Lung microvascular endothelial cell (primary cell): ENCODE measurements at places on chromosomes 1 and 21. TPM values are rescaled to one million over a fixed set of nuclear protein-coding genes. Genes with fewer than 3 reads are reported as not detected.
A peak's percentile ranks its signal among the peaks of the same experiment; 100 is the strongest.

DNA sequence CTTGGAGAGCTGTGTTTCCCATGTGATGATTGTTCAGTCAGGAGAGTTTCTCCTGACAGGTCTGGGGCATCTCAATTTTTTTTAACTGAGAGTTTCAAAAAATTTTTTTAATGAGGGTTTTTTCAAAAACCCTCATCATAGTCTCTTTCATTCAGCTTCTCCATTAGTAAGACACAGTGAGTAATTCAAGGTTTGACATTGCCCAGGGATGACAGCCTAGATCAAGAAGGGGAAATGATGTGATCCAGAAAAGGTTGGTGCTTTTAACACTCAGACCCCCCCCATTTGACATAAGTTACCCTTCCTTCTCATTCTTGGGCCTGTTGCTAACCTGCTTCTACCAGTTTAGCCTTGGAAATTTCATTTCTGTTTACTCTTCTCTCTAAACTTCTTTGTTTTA, 189.4 kb upstream of the HOOK1 start:
- no peak for DNase-seq

DNA sequence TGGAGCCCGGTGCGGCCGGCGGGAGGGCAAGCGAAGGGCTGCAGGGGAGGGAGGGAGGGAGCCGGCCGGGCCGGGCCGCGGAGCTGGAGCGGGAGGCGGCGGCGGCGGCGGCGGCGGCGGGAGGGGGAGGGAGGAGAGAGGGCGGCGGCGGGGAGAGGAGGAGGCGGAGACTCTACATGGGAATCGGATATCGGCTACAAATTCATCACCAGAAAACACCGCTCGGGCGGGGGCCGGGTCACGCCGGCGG, at the start of gene AKT3:
Gene AKT3 (minus strand): TSS at position 42 of the 250 bp plus-strand sequence. CDS start 7,073 bp downstream, outside the sequence.
- peak; percentile 85 for DNase-seq

Gene CELA2B
- total RNA-seq, result not detected in 2 replicates

Gene IBA57
- 4.6 and 8.9 TPM in 2 replicates for total RNA-seq

DNA sequence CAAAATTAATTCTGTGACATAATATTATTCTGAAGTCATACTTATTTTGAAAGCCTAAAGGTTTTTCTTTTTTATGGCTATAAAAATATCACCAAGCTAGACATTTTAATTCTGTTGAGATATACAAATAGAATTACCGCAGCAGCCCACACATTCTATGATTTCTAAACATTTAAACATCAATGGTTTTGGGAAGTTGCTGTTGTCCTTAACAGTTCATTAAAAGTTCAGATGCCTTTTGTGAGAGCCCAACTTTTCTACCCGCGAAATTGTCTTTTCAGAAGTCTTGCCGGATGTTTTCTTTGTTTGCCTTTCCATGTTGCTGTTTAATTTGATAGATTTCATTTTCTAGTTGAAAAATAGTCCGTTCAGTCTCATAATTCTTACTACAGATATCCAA, 40.5 kb downstream of the CDC14A start:
- no peak for DNase-seq

GRCh38 chr1:59664166-59664565, 150.6 kb upstream of the HOOK1 start:
- DNase-seq, result no peak

- no peak for DNase-seq
Measured at GRCh38 chr1:30416221-30416820, 307.1 kb downstream of the MATN1 start.
